ENCODE measurements at places on chromosomes 3 and 15.

DNA sequence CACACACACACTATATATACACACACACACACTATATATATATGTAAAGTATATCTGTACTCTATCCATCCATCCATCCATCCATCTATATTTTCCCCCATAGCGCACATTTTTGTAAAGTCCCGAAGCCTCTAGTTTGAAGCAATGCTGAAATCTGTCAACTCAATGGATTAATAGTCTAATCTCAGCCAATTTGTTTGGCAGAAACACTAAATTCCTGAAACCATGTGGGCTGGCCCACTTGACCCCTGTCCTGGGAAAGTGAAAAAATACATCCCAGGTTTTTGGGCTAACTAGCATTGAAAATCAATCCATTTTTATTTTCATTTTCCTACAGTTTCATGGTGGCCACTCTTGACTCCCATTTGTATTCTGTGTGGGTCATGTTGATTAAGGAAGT lies 166.7 kb downstream of the SLCO3A1 start:
- no peak for DNase-seq

GRCh38 chr3:145384307-145384706 lies 776.7 kb downstream of the PLOD2 start:
- DNase-seq = no peak

DNA sequence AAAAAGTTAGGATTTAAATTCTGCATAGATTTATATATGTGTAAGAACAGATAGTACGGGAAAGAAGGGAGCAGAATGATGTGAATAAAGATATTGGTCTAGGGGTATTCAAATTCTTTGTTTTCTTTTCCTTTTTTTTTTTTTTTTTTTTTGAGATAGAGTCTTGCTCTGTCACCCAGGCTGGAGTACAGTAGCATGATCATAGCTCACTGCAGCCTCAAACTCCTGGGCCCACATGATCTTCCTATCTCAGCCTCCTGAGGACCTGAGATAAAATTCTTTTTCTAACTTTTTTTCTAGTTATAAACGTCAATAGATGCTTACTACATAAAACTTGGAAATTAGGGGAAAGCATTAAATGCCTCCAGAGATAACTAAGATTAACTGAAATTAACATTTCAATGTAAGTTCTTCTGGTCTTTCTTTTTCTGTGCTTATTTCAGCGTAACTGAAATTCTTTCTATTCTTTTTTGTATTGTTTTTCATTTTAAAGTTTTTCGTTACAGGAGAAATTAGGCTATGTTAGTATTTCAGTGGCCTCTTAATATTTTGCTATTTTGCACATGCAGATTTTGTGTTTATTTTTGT lies 29.2 kb downstream of the UBE2Q2 start:
- no peak for DNase-seq

DNA sequence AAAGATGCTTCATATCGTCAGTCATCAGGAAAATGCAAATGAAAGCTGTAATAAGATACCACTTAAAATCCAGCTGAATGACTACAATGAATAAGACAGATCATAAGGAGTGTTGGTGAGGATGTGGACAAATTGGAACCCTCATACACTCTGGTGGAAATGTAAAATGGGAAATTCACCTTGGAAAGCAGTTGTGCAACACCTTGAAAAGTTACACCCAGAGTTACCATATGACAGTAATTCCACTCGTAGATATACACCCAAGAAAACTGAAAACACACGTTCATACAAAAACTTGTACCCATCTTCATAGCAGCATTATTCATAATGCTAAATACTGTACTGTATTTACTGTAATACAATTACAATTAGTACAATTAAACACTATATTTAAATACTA lies 2.3 kb downstream of the TTC23 start:
- DNase-seq = no peak

DNA sequence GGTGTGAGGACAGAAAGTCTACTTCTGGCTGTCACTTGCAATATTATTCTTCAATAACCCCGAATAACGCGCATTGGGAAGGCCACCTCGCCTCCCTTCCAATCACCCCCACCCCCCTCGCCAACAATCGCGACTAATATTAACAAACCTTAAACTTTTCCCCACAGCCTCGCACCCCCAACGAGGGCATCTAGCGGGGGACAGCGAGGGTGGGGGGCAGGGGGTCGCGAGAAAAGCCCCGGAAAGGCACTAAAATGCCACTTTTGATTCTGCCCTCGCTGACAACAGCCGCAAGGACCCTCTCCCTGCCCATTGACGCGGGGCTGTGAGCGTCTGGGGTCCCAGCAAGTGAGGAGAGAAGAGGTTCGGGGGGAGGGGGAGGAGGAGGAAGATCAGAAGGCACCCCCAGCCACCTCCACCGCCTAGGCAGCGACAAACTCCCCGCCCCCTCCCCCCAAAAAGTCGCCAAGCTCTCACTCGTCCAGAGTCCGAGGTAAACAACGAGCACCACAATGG lies 868 bp downstream of the SATB1 start:
- DNase-seq = no peak

DNA sequence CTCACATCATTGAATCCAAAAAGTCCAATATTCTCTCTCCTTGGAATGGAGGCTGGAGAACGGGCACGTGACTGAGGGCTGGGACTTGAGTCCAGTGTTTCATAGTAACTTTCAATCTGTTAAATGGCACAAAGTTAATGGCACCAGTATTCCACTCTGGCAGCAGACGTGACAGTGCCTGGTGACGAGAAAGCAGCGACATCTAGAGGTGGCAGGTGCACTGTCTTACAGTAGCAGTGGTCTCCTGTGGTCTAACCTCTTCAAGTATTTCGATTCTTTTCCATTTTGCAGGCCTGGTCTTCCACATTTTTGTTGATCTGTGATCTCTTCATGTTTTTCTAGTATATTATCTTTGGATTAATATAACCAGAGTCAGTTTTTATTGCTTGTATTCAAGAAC lies 107.1 kb downstream of the OXSM start:
- peak; percentile 1 for DNase-seq
